ENCODE measurements at places on chromosomes 2 and 18.

- DNase-seq = no peak
These were observed 32.3 kb upstream of the NEB start for GRCh38 chr2:151766437-151767153.

- no peak for DNase-seq
These were observed 42.2 kb downstream of the FRZB start for GRCh38 chr2:182824056-182824766.

DNA sequence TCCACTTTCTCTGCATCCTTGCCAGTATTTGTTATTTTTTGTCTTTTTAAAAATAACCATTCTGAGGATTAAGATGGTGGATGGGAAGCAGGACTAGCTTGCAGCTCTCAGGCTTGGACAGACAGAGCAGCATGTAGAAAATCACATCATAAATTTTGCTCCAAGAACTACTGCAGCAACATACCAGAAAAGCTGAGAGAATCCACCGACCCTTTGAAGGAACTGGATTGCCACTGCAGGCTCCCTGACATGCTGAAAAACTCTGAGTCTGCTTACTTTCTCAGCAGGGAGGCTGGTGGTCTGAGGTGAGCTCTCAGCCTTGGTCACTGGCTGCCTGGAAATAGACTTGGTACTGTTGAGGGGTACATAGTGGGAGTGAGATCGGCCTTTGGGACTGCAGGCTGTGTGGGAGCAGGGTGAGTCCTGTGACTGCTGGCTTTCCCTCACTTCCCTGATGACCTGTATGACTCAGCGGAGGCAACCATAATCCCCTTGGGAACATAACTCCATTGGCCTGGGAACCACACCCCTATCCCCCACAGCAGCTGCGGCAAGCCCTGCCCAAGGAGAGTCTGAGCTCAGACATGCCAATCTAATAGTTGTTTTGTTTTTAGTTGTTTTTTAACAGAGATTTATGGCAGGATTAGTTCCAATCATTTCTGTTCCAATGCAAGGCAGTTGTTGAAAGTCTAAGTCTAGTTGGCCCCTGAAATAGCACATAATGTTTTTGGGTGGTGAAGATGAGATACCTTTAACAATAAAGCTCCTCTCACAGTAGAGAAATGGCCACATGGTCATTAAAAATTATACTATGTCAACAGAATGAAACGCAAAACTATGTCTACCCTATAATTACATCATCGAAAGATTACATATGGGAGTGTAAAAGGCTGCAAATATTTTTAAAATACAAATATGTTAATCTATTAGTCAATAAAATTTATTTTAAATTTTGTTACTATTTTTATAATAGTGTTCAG, 414.2 kb upstream of the CHAC2 start:
- peak; percentile 73 for DNase-seq

- no peak for DNase-seq
These were observed 1238.4 kb upstream of the NXPH2 start for GRCh38 chr2:140018541-140018940.

GRCh38 chr18:42025491-42025890, 70.5 kb downstream of the PIK3C3 start:
- no peak for DNase-seq

DNA sequence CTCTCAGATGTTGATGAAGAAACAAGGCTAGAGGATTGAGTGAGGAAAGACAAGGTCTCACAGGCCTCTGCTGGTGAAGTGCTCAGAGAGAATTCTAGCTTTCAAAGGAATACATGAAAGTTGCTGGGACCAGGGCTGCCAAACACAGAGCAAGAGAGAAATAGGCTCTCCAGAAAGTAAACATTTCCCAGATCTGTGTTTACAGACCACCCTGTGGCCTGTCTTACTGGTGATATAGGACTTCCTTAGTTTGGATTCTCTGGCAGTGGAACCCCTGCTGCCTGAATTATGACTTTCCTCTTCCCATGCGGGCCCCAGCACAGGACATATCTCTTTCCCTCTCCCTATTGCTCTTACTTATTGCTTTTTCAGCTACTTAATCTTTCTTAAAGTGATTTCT, 64.5 kb downstream of the TACR1 start:
- DNase-seq = no peak
